ENCODE measurements at places on chromosomes 2 and 18.

- no peaks in the 10 kb centered on the region for H3K4me1 ChIP-seq
- H3K4me3 ChIP-seq: no peak overlapping the region
- no peak overlapping the region for H3K27ac ChIP-seq
- H3K27me3 ChIP-seq: no peaks in the 10 kb centered on the region
- no peaks in the 10 kb centered on the region for H3K36me3 ChIP-seq
- DNase-seq: no peak
These were observed 63.6 kb upstream of the SIX2 start for GRCh38 chr2:45072862-45073237.

- H3K27ac ChIP-seq: no peak overlapping the region
- no peak for DNase-seq
- no peaks in the 10 kb centered on the region for H3K27me3 ChIP-seq
- peaks cover 24% of the 10 kb centered on the region for H3K36me3 ChIP-seq
- no peaks in the 10 kb centered on the region for H3K4me1 ChIP-seq
These were observed 64.0 kb downstream of the SLC25A12 start for GRCh38 chr2:171830039-171830438.

GRCh38 chr2:101133492-101134100, 17.6 kb downstream of the TBC1D8 start:
- no peak overlapping the region for H3K27ac ChIP-seq
- H3K4me3 ChIP-seq: no peak overlapping the region

DNA sequence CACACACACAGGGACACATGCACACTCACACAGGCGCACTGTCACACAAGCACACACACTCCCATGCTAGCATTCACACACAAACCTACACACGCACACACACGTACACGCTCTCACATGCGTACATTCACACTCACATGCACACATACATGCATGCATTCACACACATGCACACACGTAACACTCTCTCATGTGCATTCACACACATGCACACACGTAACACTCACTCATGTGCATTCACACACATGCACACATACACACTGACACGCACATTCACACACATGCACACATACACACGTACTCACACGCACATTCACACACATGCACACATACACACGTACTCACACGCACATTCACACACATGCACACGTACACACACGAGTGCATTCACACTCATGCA, 16.3 kb downstream of the ADI1 start:
- no peaks in the 10 kb centered on the region for H3K27me3 ChIP-seq
- no peaks in the 10 kb centered on the region for H3K4me1 ChIP-seq
- no peak for DNase-seq
- peaks cover 8% of the 10 kb centered on the region for H3K36me3 ChIP-seq
- no peak overlapping the region for H3K27ac ChIP-seq

- peaks cover 3% of the 10 kb centered on the region for H3K4me1 ChIP-seq
- H3K4me3 ChIP-seq: no peak overlapping the region
- H3K36me3 ChIP-seq: 0 out of 2 replicates have a peak, but pooled peaks cover 5% of the 10 kb centered on the region
- H3K27ac ChIP-seq: no peak overlapping the region
- H3K27me3 ChIP-seq: no peaks in the 10 kb centered on the region
These were observed 6.8 kb downstream of the ACTR1B start for GRCh38 chr2:97656905-97657587.

GRCh38 chr2:38262069-38262871, 114.8 kb downstream of the ATL2 start:
- no peaks in the 10 kb centered on the region for H3K4me1 ChIP-seq
- H3K4me3 ChIP-seq: no peak overlapping the region
- no peak for DNase-seq
- H3K27ac ChIP-seq: no peak overlapping the region
- H3K27me3 ChIP-seq: no peaks in the 10 kb centered on the region

DNA sequence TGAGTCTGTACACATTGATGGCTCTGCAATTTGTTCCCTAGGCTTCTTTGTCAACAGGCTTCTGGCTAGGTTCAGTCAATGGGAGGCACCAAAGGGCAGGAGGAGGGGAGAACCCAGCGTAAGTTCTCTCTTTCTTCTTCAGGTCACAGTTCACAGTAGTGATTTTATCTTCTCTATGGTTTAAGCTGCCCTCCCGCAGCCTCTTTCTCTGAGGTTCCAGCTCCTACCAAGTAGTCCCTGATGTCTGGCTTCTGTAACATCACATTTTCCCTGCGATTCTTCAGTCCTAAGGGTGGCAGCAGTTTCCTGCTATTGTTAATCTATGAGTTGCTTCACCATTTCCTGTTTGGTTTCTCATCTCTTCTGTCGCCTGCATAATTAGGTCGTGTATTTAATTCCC, 107.4 kb downstream of the CPO start:
- no peaks in the 10 kb centered on the region for H3K27me3 ChIP-seq
- H3K4me3 ChIP-seq: no peak overlapping the region
- H3K4me1 ChIP-seq: no peaks in the 10 kb centered on the region
- H3K36me3 ChIP-seq: no peaks in the 10 kb centered on the region

- H3K36me3 ChIP-seq: no peaks in the 10 kb centered on the region
- H3K27ac ChIP-seq: no peak overlapping the region
- H3K27me3 ChIP-seq: no peaks in the 10 kb centered on the region
These were observed 1605.8 kb downstream of the SUCLG1 start for GRCh38 chr2:82853299-82853698.

Data from MM.1S (cell line).